ENCODE measurements at places on chromosomes 5 and 9.

DNA sequence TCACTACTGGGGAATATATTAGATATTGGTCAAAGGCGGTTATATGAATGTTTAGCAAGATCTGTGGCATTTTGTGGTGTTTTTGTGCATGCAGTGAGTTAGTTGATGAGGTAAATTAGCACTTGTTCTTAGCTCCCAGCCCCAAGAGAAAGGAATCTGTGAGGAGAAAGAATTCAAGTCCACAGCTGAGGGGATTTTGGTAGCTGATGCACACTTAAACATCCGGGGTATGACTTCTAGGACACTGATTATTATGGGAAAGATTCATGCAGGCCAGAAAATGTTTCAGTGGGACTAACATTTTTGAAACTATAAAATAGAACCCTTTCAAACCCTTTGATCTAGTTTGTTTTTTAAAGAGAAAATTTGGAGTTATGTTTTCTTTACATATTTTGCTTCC, 118.2 kb upstream of the RPS23 start:
- DNase-seq = no peak
- no peaks in the 10 kb centered on the region for H3K4me1 ChIP-seq

- DNase-seq = no peak
- no peak overlapping the region for H3K27ac ChIP-seq
- H3K4me3 ChIP-seq = no peak overlapping the region
- peaks cover 27% of the 10 kb centered on the region for H3K27me3 ChIP-seq
- no peaks in the 10 kb centered on the region for H3K36me3 ChIP-seq
Measured at GRCh38 chr5:180718810-180719453, 20.9 kb downstream of the OR2Y1 start.

DNA sequence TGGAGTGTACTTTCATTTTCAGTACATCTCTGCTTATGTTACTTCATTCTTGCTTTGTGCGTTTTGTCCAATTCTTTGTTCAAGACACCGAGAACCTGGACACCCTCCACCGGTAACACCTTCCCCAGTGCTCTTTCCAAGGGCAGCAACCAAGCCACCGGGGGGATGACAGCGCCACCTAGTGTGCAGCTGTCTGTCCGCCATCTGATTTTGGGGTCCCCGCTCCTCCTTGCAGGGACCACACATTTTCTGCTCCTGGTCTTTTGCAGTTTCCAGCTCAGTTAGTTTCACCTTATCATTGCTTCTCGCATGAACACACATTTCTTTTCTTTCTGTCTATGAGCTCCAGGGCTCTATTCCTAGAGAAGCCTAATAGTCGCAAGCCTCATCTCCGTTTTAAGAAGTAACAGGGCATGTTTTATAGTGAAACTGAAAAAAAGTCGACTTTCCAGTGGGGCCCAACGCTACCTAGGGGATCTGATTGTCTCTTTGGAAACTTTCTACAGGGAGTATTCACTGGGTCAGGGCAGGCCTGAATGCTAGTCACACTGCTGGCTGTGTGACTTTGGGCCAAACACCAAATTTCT, 152.1 kb downstream of the FSTL4 start:
- H3K27me3 ChIP-seq = peaks cover 8% of the 10 kb centered on the region
- no peak overlapping the region for H3K4me3 ChIP-seq
- peaks cover 9% of the 10 kb centered on the region for H3K4me1 ChIP-seq
- DNase-seq = peak; percentile 25
- H3K27ac ChIP-seq = no peak overlapping the region
- H3K36me3 ChIP-seq = no peaks in the 10 kb centered on the region

- no peaks in the 10 kb centered on the region for H3K4me1 ChIP-seq
- no peak overlapping the region for H3K27ac ChIP-seq
- peaks cover 2% of the 10 kb centered on the region for H3K27me3 ChIP-seq
- DNase-seq = no peak
- no peaks in the 10 kb centered on the region for H3K36me3 ChIP-seq
Measured at GRCh38 chr9:18743971-18744370, 270.0 kb downstream of the ADAMTSL1 start.

DNA sequence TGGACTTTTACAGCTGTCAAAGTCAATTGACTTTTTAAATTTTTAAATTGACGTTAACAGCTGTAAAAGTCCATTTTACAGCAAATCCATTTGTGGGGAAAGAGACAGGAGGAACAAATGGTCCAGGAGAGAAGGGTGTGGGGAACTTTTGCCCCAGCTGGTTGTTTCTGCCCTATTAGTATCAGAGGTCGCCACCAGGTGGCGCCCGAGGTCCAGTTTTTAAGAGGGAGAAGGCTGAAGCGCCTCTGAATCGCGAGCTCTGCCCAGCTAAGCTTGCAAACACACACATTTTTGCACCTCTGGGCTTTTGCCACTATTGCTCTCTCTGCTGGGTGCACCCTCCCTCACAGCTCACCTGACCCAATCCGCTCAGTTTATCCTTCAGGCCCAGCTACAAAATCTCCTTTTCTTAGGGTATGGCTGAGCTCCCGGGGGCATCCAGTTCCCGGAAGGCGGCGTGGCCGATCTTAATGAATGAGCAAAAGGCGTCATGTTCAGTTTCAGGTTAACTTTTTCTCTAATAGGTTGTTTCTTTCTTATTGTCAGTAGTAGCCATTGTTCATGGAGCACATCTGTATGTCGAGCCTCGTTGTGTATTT, 6.3 kb upstream of the TTLL11 start:
- H3K27ac ChIP-seq = no peak overlapping the region
- H3K4me1 ChIP-seq = peaks cover 6% of the 10 kb centered on the region
- DNase-seq = peak; percentile 62
- H3K36me3 ChIP-seq = no peaks in the 10 kb centered on the region

GRCh38 chr9:136496181-136496580, 13.3 kb upstream of the SEC16A start:
- no peaks in the 10 kb centered on the region for H3K27me3 ChIP-seq
- no peaks in the 10 kb centered on the region for H3K4me1 ChIP-seq
- H3K36me3 ChIP-seq = peaks cover 3% of the 10 kb centered on the region
- H3K27ac ChIP-seq = no peak overlapping the region

- peaks cover 25% of the 10 kb centered on the region for H3K36me3 ChIP-seq
- DNase-seq = peak; percentile 75
- H3K4me1 ChIP-seq = peaks cover 33% of the 10 kb centered on the region
- H3K27me3 ChIP-seq = no peaks in the 10 kb centered on the region
- peak overlapping the region; percentile 68 for H3K4me3 ChIP-seq
Measured at GRCh38 chr5:175696139-175696854, 38.4 kb downstream of the HRH2 start.

- H3K27me3 ChIP-seq = no peaks in the 10 kb centered on the region
- no peaks in the 10 kb centered on the region for H3K36me3 ChIP-seq
- no peaks in the 10 kb centered on the region for H3K4me1 ChIP-seq
- no peak for DNase-seq
Measured at GRCh38 chr9:9904041-9904440, 708.8 kb downstream of the PTPRD start.

DNA sequence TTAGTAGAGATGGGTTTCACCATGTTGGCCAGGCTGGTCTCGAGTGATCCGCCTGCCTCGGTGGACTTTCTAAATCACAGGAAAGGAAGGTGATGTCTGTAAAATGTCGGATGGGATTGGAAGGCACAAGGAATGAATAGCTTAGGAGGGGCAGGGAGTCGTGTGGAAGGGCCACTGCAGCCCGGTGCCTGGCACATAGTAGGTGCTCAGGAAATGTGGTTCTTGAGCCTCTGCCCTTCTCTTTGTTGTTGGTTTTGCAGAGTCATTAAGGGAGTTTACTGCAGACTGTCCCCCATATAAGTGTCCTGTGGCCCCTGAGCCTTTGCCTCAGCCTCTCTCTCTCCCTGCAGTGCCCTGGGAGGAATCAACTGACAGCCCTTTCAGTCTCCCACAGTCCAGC, 11.8 kb downstream of the NEK6 start:
- H3K36me3 ChIP-seq = peaks cover 7% of the 10 kb centered on the region
- H3K27me3 ChIP-seq = no peaks in the 10 kb centered on the region
- no peak overlapping the region for H3K4me3 ChIP-seq
- no peak overlapping the region for H3K27ac ChIP-seq
- H3K4me1 ChIP-seq = peaks cover 5% of the 10 kb centered on the region

DNA sequence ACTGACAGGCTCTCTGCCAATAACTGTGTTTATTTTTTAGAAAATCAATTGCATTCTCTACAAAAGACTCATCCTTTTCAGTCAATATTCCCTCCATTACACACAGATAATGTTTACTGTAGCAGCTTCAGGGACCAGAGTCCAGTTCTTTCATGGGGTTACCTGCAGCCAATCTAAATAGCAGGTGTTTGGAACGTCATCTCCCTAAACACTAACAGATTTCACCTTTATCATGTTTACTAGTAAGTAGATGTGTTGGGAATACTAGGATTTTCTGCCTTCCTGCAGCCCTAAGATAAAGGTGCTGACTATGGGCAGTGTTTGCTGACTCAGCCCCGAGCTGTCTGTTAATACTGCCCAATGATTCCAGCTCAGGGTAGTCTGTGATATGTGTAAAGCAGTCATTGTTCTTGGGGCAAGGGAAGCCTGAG, 447.0 kb downstream of the KIF4B start:
- no peak overlapping the region for H3K27ac ChIP-seq
- H3K36me3 ChIP-seq = no peaks in the 10 kb centered on the region
- H3K27me3 ChIP-seq = no peaks in the 10 kb centered on the region
- no peak for DNase-seq
- H3K4me3 ChIP-seq = no peak overlapping the region

- no peaks in the 10 kb centered on the region for H3K4me1 ChIP-seq
- no peak overlapping the region for H3K27ac ChIP-seq
- H3K4me3 ChIP-seq = no peak overlapping the region
- DNase-seq = no peak
Measured at GRCh38 chr5:170960567-170960966, 98.7 kb downstream of the RANBP17 start.

- no peak for DNase-seq
- H3K4me3 ChIP-seq = no peak overlapping the region
- H3K36me3 ChIP-seq = peaks cover 7% of the 10 kb centered on the region
- H3K27me3 ChIP-seq = no peaks in the 10 kb centered on the region
- H3K4me1 ChIP-seq = no peaks in the 10 kb centered on the region
Measured at GRCh38 chr9:136829981-136830885, 12.0 kb upstream of the AJM1 start.

DNA sequence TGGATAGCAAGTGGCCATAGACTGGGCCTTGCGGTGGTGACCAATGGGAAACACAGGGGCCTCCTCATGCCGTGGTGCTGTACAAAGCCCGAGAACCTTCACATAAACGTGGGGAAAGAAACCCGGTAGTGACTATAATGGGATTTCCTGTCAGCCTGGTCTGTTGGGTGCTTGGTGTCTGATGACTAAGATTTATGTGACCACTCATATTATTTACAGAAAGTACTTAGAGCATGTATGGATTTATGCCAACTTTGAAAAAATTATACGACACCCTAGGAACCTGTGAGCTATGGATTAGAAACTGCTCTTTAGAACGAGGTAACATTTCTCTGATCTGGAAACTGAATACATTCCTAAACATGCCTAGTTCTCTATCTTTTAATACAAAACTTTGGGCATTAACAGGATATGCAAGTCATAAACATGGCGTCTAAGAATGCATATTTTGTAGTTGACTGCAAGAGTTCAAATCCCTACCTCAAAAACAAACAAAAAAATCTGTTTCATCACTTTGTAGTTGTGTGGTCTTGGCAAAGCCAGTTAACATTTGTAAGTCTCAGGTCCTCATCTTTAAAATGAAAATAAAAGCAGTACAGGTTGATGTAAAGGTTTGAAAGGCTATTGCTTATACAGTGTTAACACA, 85.4 kb downstream of the TMEM167A start:
- no peak for DNase-seq
- H3K27me3 ChIP-seq = no peaks in the 10 kb centered on the region
- H3K27ac ChIP-seq = no peak overlapping the region
- no peaks in the 10 kb centered on the region for H3K4me1 ChIP-seq

GRCh38 chr5:67453111-67453905, 256.7 kb upstream of the CD180 start:
- DNase-seq = no peak
- no peak overlapping the region for H3K4me3 ChIP-seq
- H3K36me3 ChIP-seq = no peaks in the 10 kb centered on the region
- H3K27ac ChIP-seq = no peak overlapping the region

- no peak overlapping the region for H3K27ac ChIP-seq
- H3K4me1 ChIP-seq = no peaks in the 10 kb centered on the region
- no peak for DNase-seq
- H3K4me3 ChIP-seq = no peak overlapping the region
- H3K36me3 ChIP-seq = no peaks in the 10 kb centered on the region
- H3K27me3 ChIP-seq = no peaks in the 10 kb centered on the region
Measured at GRCh38 chr5:76277736-76278135, 125.3 kb upstream of the IQGAP2 start.

DNA sequence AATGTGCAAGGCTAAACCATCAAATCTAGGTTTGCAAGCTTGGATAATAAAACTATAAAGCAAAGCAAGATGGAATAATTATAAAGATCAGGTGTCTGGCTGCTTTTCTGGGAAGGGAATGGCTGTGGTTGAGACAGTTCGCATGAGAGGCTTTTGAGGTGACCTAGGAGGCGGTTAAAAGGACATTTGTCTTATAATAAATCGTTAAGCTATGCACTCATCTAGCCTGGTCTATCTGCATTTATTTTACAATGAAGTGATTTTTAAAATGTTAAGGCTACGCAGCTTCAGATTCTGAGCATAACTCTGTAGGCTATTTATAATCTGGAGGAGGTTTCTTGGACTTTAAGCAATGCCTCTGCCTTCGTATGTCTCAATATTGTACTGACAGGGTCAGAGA, 29.4 kb upstream of the MAN2A1 start:
- H3K4me3 ChIP-seq = no peak overlapping the region
- H3K36me3 ChIP-seq = no peaks in the 10 kb centered on the region
- no peak overlapping the region for H3K27ac ChIP-seq
- DNase-seq = no peak

- peaks cover 2% of the 10 kb centered on the region for H3K36me3 ChIP-seq
- H3K27ac ChIP-seq = no peak overlapping the region
- no peak for DNase-seq
Measured at GRCh38 chr9:125444956-125445506, 183.4 kb downstream of the GAPVD1 start.

DNA sequence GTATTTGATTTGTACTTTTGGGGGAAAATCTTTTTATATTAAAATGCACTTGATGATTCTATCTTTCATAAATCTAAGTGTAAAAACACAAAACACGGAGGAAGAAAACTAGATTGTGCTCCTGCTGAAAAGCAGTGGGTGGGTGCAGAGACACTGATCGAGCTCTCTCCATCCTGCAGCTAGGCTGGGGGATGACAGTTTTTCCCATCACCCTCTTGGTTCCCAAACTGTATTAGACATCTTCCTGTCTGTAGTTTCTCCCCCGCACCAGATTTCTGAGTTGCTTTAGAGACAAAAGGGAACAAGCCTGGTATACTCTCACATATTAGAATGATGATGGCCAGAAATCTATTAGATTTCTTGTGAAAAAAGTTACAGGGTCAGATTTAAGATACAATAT, 99.6 kb downstream of the FAM114A2 start:
- H3K4me1 ChIP-seq = no peaks in the 10 kb centered on the region
- no peak overlapping the region for H3K4me3 ChIP-seq
- H3K27ac ChIP-seq = no peak overlapping the region
- no peaks in the 10 kb centered on the region for H3K27me3 ChIP-seq
- H3K36me3 ChIP-seq = no peaks in the 10 kb centered on the region
- DNase-seq = no peak

- H3K4me3 ChIP-seq = peak overlapping the region; percentile 17
- H3K27ac ChIP-seq = no peak overlapping the region
- H3K4me1 ChIP-seq = peaks cover 67% of the 10 kb centered on the region
- no peak for DNase-seq
- H3K27me3 ChIP-seq = no peaks in the 10 kb centered on the region
Measured at GRCh38 chr9:110066929-110067716, 140.8 kb downstream of the C9orf152 start.
